Stimulated activated CD4-positive, alpha-beta T cell treated with anti-CD3 and anti-CD28 coated beads, Interleukin-2, amount 100 ng/mL, for 4 hours (primary cell): ENCODE measurements at places on chromosomes 5 and 9.

- no peak for DNase-seq
These were observed 393.7 kb upstream of the PDE4D start for GRCh38 chr5:60287174-60287771.

- no peak for DNase-seq
These were observed 34.2 kb downstream of the PLPPR1 start for GRCh38 chr9:101062686-101063085.

- no peak for DNase-seq
These were observed 637.7 kb downstream of the SEMA5A start for GRCh38 chr5:8908055-8908683.

GRCh38 chr9:69249337-69249736 is 75.3 kb downstream of the TJP2 start:
- no peak for DNase-seq

DNA sequence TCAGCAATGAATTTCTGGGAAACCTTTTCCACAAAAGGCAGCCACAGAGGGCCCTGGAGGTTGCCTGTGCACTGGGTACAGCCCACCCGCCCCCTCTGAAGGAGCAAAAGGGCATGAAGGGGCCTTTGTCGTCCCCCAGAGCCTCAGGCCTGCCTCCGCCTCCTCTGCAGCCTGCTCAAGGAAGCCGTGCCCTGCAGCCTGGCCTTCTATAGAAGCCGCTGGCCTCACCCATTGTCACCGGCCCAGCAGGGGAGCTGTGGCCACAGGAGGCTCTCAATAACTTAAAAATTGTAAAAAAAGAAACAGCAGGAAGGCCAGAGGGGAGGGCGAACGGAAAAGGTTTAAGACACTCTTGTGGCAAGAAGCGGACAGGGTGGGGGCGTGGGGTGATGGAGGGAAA is 213.3 kb downstream of the IRX2 start:
- DNase-seq = no peak

DNA sequence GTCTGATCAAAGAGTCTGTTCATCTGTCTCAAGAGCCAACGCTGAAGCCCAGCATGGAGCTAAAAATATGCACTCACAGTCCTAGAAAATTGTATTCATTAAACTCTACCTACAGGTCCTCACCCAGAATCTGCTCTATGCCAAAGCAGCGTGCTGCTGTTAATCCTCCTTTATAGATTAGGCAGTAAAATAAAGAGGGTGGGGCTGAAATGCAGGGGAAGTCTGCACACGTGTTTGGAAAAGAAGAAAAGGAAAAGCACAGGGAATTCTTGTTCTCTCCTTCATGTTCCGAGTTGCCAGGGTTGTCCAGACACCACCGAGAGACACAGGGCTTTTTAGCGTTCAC is 121.4 kb upstream of the TMEM161B start:
- no peak for DNase-seq

DNA sequence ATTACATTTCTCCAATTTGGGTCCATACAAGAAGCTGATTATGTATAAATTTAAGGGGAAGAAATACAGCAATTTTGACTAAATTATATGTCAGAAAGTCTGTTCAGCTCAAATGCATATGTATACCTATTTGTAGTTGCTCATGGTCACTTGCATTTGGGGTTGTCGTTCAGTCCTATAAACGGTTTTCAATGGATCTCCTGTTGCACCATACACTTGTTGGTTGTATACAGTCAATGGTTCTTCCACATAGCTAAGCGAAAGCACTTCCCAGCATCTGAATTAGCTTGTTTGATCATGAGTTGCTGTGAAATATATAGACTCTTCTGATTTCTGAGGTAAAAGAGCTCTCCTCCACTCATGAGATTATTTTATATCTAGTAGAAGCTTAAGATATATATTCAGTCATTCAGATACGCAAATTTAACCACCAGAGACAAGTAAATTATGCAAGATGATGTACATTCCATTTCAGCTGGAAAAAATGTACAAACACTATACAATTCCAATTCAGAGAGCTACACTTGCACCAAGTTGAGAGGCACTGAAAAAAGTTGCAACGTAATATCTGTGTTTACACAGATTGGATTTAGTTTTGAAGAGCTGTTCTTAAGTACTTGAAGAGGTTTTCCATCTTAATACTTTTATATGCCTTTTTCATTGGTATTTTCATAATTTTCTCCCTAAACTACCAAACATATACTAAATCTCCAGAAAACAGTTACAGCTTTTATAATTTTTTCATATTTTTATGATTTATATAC is 64.4 kb upstream of the POU5F2 start:
- DNase-seq = no peak

- no peak for DNase-seq
These were observed 179.1 kb downstream of the CWC27 start for GRCh38 chr5:64947801-64948200.

DNA sequence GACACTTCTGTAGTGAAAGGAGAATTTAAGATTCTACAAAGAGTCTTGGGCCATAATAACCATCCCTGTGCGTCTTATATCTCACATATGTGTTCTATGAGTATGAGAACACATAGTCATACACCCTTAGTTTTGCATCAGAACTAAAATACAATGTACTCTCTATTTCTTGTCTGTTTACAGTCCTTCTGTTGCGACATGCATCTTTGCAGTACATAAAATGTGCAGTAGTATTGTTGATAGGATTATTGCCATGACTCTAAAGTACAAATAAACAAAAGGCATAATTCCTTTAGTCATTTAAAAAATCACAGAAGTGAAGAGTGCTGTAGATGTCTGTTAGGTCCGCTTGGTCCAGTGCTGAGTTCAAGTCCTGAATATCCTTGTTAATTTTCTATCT is 201.9 kb downstream of the NR3C1 start:
- DNase-seq = no peak

GRCh38 chr5:172769616-172770373 is 1.2 kb downstream of the DUSP1 start:
- DNase-seq = no peak

DNA sequence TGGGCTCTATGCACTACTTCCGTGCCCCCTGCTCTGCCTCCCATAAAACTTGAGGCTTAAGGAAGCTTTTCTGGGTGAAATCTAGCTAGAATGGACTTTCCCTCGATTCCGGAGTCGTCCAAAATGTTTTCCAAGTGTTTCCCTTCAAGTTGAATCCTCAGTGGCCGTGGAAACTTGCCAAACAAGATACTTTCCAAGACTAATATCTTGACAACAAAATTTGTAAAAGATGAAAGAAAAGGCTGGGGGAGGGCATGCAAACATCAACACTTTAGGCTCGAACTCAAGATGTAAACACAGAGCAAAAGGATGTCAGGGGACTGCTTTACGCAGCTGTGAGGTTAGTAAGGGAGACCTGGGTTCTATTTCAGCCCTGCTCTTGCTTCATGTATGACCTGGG is 482.8 kb upstream of the KLF4 start:
- DNase-seq = no peak

DNA sequence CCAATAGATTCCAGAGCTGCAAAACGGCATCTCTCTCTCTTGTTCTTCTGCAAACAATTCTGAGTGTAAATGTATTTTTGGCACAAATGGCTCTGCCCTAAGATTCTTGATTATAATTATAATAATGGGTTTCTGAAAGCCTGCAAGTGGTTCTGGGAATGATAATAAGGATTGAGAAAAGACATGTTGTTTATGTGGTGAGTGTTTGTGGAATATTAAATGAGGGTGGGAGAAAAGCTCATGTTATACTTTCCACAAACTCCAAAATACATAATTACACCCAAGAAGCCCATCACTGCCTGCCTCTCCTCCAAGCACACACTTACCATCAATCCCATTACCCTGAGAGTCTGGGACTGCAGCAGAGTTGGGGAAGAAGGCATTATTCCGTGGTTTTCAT is 460.0 kb upstream of the BRINP1 start:
- DNase-seq = no peak

- DNase-seq = no peak
These were observed 16.8 kb downstream of the CD180 start for GRCh38 chr5:67179697-67180361.

DNA sequence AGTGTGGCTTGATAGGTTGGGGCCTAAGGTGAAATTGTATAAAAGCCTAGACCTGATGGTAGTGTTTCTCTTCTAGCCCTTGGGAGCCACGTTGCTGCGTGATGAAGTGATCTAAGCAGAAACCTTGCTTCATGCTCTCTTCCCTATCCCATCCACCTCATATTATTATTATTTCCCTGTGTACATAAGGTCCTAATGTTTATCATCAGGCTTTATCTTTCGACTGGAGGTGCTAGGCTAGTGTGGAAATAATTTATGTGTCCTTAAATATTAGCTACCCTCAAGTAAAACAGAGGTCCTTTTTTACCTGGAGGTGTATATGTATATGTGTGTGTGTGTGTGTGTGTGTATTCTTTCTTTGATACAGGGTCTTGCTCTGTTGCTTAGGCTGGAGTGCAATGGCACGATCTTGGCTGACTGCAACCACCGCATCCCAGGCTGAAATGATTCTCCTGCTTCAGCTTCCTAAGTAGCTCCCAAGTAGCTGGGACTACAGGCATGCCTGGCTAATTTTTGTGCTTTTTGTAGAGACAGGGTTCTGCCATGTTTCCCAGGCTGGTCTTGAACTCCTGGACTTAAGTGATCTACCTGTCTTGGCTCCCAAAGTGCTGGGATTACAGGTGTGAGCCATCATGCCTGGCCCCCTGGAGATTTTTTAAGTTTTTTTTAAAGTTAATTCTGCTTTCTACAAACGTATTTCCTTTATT is 3.7 kb downstream of the UGCG start:
- no peak for DNase-seq

DNA sequence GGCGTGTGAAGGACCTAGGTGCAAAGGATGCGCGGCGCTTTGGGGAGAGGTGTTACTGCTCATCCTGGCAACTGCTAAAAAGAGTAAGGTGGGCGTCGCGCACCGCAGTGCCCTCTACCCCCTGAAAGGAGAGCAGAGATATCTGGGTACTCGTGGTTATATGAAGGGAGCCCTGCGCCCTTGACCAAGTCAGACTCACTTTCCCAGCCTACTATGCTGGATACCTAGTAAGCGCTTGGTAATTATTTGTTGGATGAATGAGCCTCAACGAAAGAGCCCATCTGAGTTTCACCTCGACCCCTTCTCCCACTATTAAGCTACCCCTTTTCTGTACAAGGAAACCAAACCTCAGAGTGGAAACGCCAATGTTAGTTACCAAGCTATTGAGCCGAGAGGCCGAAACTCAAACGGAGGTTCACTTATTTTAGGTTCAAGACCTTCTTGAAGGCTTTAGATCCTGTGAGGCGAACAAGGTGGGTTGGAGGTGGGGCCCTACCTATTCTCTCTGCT is 8.0 kb downstream of the LHX6 start:
- DNase-seq = no peak

- DNase-seq = no peak
These were observed 299.1 kb downstream of the EPB41L4A start for GRCh38 chr5:112119969-112120368.

DNA sequence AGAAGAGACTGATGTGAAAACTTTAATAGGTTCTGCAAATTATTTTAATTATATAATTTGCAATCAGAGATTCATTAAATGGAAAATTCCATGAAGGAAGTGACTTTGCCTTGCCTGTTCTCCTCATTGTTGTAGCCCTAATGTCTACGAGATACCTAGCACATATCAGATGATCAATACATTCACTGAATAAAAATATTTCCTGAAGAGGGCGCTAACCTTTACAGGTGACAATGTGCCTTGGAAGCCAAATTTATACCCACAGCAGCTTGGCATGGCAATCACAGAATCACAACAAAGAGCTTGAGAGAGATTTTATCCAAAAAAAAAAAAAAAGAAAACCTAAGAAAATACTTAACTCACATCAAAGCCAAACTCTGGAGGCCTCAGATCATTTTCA is 17.4 kb downstream of the HAUS6 start:
- no peak for DNase-seq

GRCh38 chr5:10366310-10367272 is 13.1 kb downstream of the MARCHF6 start:
- DNase-seq = no peak

DNA sequence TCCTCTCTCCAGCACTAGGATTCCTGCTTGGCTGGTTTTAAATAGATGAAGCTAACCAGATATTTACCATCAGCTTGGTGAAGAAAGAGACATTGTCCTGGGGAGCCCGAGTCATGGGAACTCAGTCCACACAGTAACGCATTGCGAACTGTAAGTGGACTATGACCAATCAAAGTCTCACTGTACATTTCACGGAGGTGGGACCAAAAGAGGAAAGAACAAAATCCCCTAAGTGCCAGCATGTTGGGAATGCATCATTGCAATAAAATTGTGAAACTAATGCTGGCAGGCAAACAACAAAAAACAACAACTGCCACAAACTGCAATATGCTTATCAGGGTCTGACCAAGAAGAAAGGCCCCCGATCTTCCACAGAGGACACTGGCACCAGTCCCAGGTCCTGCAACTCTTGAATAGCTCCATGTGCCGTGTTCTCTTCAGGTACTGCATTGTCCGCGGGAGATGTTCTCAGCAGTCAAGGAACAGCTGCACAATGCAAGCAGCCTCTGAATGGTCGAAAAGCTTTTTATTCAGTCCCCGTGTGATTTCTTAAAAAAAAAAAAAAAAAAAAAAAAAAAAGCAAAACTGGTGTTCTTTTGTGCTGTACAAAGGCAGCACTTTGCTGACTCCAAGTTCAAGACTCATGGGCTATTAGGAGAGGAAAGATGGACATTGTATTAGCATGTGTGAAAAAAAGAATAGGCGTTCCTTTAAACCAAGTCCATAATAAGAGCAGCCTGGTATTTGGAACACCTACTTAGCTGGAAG is 38.1 kb downstream of the SEMA6A start:
- DNase-seq = no peak

DNA sequence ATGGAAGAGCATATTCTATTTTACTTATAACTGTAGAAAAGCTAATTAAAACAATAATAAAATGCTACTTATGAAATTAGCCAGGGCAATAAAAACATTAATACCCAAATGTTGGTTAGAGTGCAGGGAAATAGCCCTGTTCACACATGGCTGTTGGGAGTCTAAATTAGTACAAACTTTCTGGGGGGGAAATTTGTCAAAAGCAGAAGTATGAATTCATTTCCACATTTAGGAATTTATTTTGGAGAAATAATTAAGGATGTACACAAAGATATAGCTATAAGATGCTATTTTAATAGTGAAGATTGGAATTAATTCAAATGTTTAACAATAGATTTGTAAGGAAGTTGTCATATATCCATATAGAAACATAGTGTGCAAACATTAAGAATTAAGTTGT is 190.5 kb downstream of the SEC61B start:
- no peak for DNase-seq

DNA sequence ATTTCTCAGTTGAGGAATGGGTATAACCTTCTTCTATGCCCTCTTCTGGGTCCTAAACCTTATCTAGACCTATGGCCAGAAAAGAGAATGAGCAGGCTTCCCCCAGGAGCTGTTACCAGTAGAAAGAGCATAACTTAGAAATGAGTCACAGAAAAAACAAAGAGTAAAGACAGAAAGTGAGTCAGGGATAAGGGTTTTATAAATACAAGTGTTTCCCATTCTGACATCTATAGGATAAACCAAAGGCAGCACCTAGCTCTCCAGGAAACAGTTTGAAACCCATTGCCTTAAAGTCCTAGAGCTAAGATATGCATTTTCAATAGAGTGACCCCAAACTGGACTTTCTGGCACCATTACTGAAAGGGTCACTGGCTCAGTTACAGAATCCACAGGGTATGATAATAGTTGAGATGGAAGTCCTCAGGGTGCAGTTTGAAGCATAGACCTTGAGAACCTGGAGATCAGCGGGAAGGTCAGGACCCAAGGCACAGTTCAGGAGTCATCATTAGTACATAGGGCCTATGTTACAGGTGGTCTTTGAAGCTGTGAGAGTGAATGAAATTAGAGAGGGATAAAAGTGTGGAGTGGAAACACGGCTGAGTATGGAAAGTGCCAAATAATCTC is 42.7 kb upstream of the LIFR start:
- DNase-seq = no peak
